MM.1S (cell line): ENCODE measurements at places on chromosomes 11 and 22.
A peak's percentile ranks its signal among the peaks of the same experiment; 100 is the strongest.

DNA sequence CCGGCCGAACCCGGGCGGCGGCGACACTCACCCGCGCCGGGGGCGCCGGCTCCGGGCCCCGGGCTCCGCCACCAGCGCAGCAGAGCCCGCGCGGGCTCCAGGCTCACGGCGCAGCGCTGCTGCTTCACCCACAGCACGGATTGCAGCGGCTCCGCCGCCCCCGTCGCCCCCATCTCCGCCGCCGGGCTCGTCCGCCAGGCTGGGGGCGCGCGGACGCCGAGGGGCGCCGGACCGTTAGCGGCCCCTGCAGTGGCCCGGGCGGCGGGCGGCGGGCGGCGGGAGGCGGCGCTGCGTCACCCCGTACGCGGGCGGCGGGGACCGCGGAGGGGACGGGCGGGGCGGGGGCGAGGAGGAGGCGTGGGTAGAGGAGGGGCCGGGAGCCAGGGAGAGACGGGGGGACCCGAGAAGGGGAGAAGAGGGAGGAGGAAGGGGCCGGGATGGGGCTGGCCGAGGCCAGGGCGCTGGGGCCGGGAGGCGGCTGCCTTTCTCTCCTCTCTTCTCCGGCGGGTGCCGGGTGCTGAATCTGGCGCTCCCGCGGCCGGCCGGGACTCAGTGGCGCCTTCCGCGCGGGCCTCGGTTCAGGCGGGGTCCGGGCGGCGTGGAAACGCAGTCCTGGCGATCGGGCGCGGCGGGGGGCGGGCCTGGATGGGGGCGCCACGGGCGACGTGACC lies at the start of gene CERK:
TSS of gene CERK (minus strand) at position 277 of the 671 bp plus-strand sequence. CDS start at position 173, 104 bp downstream.
- no peaks in the 10 kb centered on the region for H3K36me3 ChIP-seq
- H3K4me3 ChIP-seq, result peak within 1 kb of the TSS; percentile 83
- peaks cover 23% of the 10 kb centered on the region for H3K4me1 ChIP-seq
- peak within 1 kb of the TSS; percentile 84 for H3K27ac ChIP-seq
- DNase-seq, result peak; percentile 75
- H3K27me3 ChIP-seq, result no peaks in the 10 kb centered on the region

DNA sequence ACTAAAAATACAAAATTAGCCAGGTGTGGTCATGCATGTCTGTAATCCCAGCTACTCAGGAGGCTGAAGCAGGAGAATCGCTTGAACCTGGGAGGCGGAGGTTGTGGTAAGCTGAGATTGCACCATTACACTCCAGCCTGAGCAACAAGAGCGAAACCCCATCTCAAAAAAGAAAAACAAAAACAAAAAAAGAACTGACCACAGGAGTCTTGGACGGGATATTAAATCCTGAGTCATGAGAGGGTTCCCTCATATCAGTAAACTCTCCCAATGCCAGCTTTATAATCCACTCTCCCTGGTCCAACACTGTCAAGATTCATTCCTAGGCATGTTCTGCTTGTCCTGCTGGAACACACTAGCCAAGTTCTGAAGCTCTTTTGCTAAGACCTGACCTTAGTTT lies 61.5 kb upstream of the EP300 start:
- H3K4me1 ChIP-seq, result no peaks in the 10 kb centered on the region
- no peaks in the 10 kb centered on the region for H3K36me3 ChIP-seq
- H3K27me3 ChIP-seq, result no peaks in the 10 kb centered on the region
- DNase-seq, result no peak

DNA sequence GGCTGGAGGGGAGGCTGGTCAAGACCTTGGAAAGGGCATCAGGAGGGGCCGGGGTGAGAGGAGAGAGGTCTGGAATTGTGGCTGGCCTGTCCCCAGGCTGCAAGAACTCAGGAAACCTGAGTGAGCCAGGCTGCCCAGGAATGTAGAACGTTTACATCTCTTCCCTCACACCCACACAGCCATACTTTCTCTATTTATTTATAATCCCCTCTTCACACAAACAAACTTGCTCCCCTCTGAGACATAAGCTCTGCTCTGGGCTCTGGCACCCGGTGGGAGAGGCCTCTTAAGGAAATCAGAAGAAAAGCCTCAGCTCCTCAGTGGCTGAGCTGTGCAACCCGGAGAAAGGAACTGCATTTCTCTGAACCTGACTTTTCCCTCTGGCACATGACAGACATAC lies 5.5 kb downstream of the CHRDL2 start:
- no peak for DNase-seq
- no peak overlapping the region for H3K27ac ChIP-seq
- peaks cover 14% of the 10 kb centered on the region for H3K27me3 ChIP-seq
- H3K4me1 ChIP-seq, result no peaks in the 10 kb centered on the region
- no peaks in the 10 kb centered on the region for H3K36me3 ChIP-seq

DNA sequence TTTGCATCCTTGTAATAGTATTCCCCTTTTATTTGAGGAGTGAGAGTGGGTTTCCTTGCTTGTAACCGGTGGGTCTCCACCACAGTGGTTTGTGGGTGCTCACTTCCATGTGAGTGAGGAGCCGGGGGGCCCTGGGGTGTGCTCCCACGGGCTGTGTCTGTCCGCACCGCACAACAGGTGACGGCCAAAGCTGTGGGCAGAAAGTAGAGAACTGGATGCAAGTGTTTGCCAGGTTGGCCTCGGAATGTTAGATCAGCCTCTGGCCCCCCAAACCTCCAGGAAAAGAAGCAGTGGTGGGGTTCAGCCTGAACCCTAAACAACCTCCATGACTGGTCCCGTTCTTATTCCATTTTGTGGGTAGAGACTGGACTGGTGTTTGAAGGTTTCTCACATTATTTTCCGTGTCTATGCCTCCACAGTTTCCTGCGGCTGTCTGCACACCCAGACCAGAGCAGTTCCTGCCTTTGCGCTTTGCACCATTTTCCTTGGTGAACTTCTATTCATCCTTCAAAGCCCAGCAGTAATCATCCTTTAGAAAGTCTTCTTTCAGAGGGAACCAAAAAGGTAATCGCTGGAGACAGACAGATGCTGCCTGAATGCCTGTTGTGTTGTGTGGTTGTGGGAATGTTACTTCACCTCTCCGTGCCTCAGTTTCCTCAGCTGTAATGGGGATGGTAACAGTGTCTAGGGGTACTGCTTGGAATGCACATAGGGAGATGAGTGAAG lies 77.2 kb downstream of the MYEOV start:
- no peak overlapping the region for H3K27ac ChIP-seq
- H3K4me1 ChIP-seq, result no peaks in the 10 kb centered on the region
- DNase-seq, result no peak

GRCh38 chr11:86720546-86720945 lies 48.1 kb upstream of the ME3 start:
- no peak overlapping the region for H3K4me3 ChIP-seq
- no peaks in the 10 kb centered on the region for H3K27me3 ChIP-seq
- DNase-seq, result no peak
- no peaks in the 10 kb centered on the region for H3K36me3 ChIP-seq
- H3K27ac ChIP-seq, result no peak overlapping the region
- no peaks in the 10 kb centered on the region for H3K4me1 ChIP-seq

DNA sequence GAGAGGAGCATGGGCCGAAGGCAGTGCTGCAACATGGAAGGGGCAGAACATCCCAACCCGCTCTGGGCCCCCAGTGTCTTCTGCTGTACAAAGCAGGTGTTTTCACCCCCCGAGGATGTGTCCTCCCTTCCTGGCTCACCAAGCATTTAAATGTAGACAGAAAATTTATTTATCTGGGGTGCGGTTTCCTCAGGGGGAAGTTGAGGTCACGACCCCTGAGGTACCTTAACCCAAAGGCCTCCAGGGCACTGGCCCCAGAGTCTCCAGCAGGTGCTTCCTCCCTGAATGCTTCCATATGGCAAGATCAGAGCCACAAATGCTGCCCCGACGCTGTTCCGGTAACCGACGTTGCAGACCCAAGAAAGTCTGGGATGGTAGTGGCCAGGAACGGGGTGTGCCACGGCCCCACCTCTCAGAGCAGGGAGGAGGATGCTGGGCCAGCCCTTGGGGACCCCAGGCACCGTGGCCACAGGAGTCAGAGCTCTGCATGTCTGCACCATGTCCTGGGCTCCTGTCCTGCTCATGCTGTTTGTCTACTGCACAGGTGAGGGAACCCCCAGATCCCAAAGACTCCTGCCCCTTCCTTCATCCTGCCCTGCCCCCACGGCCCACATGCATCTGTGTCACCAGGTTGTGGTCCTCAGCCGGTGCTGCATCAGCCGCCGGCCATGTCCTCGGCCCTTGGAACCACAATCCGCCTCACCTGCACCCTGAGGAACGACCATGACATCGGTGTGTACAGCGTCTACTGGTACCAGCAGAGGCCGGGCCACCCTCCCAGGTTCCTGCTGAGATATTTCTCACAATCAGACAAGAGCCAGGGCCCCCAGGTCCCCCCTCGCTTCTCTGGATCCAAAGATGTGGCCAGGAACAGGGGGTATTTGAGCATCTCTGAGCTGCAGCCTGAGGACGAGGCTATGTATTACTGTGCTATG lies at the start of gene VPREB1:
TSS of gene VPREB1 (plus strand) at position 471 of the 935 bp plus-strand sequence. CDS start at position 499, 28 bp downstream.
- no peaks in the 10 kb centered on the region for H3K27me3 ChIP-seq
- peak; percentile 45 for DNase-seq
- no peaks in the 10 kb centered on the region for H3K36me3 ChIP-seq
- H3K4me1 ChIP-seq, result peaks cover 41% of the 10 kb centered on the region
- no peak within 1 kb of the TSS for H3K4me3 ChIP-seq

GRCh38 chr11:1929621-1930461 lies 10.3 kb downstream of the TNNT3 start:
- no peak for DNase-seq
- no peak overlapping the region for H3K4me3 ChIP-seq
- H3K27ac ChIP-seq, result no peak overlapping the region

GRCh38 chr11:78415338-78415737 lies 2.3 kb downstream of the GAB2 start:
- 0 out of 2 replicates have a peak, but pooled peaks cover 4% of the 10 kb centered on the region for H3K4me1 ChIP-seq
- no peak for DNase-seq
- H3K4me3 ChIP-seq, result no peak overlapping the region
- no peaks in the 10 kb centered on the region for H3K36me3 ChIP-seq
- H3K27ac ChIP-seq, result no peak overlapping the region
- 0 out of 2 replicates have a peak, but pooled peaks cover 6% of the 10 kb centered on the region for H3K27me3 ChIP-seq

- no peak overlapping the region for H3K27ac ChIP-seq
- no peak overlapping the region for H3K4me3 ChIP-seq
- H3K27me3 ChIP-seq, result no peaks in the 10 kb centered on the region
- H3K36me3 ChIP-seq, result no peaks in the 10 kb centered on the region
- no peaks in the 10 kb centered on the region for H3K4me1 ChIP-seq
Measured at GRCh38 chr11:78838417-78838816, 263.8 kb upstream of the NARS2 start.

DNA sequence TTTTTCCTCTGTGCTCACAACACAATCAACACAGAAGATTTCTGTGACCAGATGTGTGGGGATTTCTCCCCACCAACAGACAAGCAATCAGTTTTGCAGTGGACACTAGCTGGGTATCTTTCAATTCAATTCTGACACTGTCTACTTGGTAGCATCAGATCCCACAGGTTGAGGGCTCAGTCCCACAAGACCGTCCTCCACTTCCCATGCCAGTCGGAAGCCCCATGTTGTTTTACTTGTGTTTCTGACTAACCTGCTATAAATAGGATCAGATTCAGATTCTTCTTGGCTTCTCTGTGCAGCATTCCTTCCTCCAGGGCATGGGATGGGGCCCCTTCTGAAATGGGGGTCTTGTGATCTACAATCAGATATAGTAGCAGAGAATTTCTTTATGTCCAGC lies 19.6 kb downstream of the ACER3 start:
- no peak overlapping the region for H3K4me3 ChIP-seq
- no peaks in the 10 kb centered on the region for H3K36me3 ChIP-seq
- DNase-seq, result no peak
- H3K27me3 ChIP-seq, result no peaks in the 10 kb centered on the region

GRCh38 chr11:70087446-70088167 lies 9.5 kb downstream of the ANO1 start:
- peaks cover 92% of the 10 kb centered on the region for H3K27me3 ChIP-seq
- H3K36me3 ChIP-seq, result no peaks in the 10 kb centered on the region
- no peak overlapping the region for H3K4me3 ChIP-seq
- no peaks in the 10 kb centered on the region for H3K4me1 ChIP-seq
- no peak overlapping the region for H3K27ac ChIP-seq
- no peak for DNase-seq

DNA sequence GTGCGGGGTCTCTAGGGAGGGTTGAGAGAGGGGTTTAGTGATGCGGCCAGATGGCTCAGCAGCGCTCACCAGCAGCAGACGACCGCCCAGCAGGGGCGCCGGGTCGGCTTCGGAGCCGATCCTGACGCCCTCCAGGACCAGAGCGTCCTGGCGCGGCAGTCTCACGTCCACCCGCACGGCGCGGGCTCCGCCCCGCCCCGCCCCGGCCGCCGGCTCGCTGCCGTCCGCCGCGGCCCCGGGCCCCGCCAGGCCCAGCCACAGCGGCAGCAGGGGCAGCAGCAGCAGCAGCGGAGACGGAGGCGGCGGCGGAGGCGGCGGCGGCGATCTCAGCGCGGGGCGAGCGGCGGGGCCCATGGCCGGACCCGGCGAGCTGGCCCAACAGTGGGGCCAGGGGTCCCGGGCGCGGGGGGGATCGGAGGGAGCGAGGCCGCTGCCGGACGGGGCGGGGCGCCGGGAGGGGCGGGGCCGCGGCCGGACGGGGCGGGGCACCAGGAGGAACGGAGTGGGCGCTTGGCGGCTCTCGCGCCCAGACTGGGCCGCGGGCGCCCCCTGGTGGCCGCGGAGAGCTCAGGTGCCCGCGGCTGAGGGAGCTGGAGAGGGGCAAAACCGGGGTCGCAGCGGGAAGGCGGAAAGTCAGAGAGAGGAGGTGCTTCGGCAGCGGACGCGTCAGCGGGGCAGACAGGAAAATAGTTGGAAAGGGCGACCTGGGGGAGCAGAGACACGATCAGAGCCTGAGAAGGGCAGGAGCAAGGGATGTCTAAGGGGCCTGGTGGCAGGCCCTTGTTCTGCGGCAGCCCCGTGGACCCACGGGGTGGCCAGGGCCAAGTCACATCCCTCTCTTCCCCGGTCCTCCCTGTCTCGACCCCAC lies at the start of gene RNF215:
TSS of gene RNF215 (minus strand) at position 452 of the 868 bp plus-strand sequence. CDS start at position 354, 98 bp downstream.
- H3K4me1 ChIP-seq, result peaks cover 12% of the 10 kb centered on the region
- H3K27ac ChIP-seq, result no peak within 1 kb of the TSS

GRCh38 chr11:96143041-96143521 lies 199.9 kb downstream of the MAML2 start:
- H3K4me1 ChIP-seq, result peaks cover 10% of the 10 kb centered on the region
- H3K27me3 ChIP-seq, result no peaks in the 10 kb centered on the region
- no peak overlapping the region for H3K27ac ChIP-seq
- no peak for DNase-seq
- H3K36me3 ChIP-seq, result no peaks in the 10 kb centered on the region

- no peaks in the 10 kb centered on the region for H3K4me1 ChIP-seq
- no peak overlapping the region for H3K4me3 ChIP-seq
- no peaks in the 10 kb centered on the region for H3K36me3 ChIP-seq
- H3K27me3 ChIP-seq, result no peaks in the 10 kb centered on the region
Measured at GRCh38 chr11:47317064-47317828, 35.3 kb downstream of the MYBPC3 start.

DNA sequence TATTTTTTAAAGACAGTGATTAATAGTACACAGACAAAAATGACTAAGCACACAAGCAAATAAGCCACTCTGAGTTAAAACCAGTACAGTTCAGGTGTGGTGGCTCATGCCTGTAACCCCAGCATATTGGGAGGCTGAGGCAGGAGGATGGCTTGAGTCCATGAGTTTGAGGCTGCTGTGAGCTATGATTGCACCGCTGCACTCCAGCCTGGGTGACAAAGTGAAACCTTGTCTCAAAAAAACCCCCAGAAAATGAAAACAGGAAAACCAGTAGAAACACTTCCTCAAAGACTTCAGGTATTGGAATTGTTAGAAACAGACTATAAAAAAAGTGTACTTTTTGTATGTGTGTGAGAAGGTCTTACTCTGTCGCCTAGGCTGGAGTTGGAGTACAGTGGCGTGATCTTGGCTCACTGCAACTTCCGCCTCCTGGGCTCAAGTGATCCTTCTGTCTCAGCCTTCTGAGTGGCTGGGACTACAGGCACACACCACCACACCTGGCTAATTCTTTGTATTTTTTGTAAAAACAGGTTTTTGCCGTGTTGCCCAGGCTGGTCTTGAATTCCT lies 33.0 kb downstream of the PPP6R2 start:
- no peak overlapping the region for H3K4me3 ChIP-seq
- H3K27me3 ChIP-seq, result no peaks in the 10 kb centered on the region
- no peak overlapping the region; the same call in 1 of the 2 replicates for H3K27ac ChIP-seq
